GOT3 (cell line): ENCODE measurements at places on chromosomes 3 and 15.

DNA sequence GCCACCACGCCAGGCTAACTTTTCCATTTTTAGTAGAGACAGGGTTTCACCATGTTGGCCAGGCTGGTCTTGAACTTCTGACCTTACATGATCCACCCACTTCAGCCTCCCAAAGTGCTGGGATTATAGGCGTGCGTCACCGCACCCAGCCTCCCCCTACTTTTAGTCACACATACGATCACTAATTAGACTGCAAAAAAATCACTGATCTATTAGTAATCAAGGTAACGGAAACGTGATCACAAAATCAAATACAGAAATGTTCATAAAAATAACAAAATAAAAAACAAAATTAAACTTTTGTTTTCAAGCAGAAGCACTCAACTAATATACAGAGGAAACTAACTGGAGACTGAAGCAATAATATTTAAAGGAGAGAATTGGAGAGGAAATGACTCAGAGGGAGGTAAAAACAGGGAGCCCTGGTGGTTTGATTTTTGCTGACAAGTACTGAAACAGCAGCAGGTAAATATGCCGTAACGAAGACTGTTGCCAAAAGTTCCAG, 4.6 kb downstream of the WDR53 start:
- DNase-seq = no peak

DNA sequence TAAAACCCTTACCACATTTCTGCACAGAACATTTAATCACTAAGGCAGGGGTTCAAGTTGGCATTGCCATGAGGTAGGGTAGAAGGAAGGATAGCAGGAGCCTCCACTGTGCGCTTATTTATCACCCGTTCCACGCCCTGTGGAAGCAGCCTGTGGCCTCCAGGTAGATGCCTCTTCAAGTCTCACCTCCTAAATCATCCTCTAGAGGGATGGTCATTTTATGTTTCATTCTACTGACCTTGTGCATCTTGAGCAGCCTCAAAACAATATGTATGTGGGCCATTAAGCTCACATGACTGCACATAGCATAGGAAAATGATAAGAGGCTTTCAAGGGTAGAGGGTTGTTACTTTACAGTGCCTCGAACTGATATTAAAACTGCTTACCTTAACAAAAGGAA, 546.2 kb downstream of the GRM7 start:
- DNase-seq = no peak

- no peak for DNase-seq
These were observed 30.0 kb downstream of the CCNL1 start for GRCh38 chr3:157129803-157130466.

DNA sequence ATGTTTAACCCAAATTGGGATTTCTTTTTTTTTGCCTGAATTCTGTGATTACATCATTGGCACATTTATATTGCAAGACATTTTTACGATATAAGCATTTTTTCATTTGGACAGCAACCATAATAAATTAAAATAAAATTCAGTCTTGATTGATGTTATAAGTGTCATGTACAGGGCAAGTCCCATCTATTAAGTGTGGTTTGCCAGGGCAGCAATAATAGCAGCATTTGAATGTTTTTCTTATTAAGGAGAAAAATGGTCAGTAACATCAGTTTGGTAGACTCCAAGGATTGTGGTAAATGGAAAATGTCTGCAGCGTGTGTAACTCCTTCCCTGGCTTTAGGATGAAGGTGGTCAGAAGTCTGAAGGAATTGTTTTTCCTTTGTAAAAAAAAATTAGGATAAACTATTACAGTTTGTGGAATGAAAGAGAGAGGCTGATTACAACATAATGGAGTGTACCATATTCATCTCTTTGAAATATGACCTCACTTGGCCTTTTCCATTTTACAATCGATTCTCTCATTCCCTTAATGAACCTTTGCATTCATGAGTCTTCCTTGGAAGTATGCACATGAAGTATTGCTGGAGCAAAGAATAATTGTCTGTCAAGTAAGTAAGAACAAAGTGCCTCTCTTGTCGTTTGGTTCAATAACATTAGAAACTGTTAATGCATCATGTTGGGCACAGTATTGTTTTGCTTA, 405.4 kb upstream of the THRB start:
- DNase-seq = no peak

DNA sequence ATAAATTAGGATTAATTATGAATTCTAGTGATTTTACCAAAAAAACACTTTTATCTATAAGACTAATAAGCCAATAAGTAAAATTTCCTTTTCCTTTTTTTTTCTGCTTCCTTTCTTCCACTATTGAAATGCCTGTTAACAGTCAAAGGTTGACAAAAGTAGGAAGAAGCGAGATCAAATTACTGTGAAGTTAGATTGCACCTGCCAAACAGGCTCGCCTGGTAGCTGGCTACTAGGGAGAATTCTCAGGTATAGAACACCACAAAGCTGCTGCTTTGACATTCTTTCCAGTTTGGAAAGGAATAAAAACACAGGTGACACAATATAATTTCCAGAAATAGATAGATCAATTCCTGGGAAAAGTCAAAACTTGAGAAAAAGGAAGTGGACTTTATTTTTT, 749.0 kb downstream of the NSUN3 start:
- no peak for DNase-seq

DNA sequence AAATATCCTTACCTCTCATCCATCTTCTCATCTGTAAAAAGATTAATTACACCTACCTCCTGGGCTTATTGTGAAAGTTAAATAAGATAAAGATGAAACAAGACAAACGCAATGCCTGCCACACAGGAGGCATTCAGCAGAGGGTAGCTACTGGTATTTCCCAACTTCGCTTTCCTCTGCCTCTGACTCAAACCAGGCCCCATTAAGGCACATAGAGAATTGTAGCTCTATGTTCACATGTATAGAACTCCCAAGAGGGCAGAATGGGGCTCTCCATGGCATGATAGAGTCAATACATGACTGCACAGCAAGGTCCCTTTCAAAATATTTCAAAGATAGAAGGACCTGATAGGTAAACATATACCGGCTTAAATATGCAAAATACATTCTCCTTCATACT, 1.4 kb downstream of the LYSMD2 start:
- no peak for DNase-seq

DNA sequence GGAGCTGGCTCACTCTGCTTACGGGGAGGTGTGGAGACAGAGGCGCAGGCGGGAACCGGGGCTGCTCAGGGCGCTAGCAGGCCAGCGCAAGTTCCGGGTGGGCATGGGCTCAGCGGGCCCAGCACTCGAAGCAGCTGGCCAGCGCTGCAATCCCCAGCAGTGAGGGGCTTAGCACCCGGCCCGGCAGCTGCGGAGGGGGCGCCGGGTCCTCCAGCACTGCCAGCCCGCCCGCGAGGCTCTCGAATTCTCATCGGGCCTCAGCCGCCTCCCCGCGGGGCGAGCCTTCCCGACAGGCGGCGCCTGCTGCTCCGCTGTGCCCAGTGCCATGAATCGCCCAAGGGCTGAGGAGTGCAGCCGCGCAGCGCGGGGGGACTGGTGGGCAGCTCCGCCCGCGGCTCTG, 78.6 kb upstream of the MITF start:
- DNase-seq = no peak

- no peak for DNase-seq
These were observed 116.8 kb downstream of the CHST2 start for GRCh38 chr3:143236226-143236964.

GRCh38 chr3:109122690-109123089, 4.8 kb upstream of the MORC1 start:
- no peak for DNase-seq

DNA sequence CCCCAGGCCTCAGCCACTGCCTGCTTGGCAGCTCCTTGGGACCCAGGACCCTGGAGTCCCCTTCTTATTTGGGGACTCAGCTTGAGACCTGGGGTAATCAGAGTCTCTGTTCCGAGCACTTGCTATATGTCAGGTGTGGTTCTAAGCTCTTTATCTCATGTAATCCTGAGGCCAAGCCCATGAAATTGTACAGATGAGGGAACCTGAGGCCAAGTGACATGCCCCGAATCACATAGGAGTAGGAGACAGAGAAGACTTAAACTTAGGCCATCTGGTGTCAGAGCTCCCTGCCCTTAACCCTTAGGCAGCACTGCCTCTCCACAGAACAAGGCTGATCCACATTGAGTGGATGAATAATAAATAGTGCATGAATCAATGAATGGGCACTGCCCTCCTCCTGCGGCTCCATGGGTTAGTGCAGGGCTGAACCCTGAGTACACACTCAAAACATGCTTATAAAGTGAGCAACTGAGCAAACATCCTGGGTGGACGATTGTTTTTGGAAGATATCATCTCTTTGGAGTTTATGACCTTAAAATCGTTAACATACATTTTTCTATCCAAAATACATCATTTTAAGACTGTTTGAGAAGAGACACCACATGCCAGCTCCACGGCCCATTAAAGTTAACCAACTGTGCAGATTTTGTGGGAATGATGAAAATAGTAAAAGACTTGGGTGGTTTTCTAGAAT, 33.2 kb upstream of the IQSEC1 start:
- DNase-seq = no peak

DNA sequence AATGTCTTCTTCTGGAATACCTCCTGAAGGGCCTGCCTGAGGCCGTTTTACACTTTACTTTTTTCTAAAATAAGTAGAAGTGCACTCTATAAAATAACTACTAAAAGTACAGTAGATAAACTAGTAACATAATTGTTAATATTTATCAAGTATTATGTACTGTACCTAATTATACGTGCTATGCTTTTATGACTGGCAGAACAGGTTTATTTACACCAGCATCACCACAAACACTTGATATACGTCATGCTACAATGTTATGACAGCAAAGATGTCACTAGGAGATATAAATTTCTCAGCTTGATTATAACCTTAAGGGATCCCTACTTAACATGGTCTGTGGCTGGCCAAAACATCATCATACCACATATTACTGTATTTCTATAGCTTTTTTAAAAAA, 29.4 kb downstream of the DLG1 start:
- DNase-seq = no peak

GRCh38 chr3:20140881-20141280, 45.1 kb downstream of the SGO1 start:
- no peak for DNase-seq

DNA sequence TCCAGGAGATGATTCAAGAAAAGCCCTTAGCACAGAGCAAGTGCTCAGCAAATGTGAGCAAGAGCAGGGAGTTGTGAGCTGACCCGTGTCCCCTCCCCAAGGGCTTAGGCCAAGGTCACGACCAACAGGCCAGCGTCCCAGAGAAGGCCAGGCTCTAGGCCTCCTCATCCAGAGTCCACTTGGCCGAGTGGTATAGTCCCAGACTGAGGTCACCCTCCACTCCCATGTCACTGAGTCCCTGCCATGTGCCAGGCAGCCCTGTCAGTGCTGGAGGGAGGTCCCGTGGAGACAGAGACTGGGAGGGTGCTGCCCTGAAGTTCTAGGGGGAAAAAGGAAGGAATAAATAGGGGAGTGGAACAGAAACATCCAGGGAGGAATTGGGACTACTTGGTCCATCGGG, 44.0 kb downstream of the TPRA1 start:
- no peak for DNase-seq

- no peak for DNase-seq
These were observed 33.7 kb downstream of the ADCY5 start for GRCh38 chr3:123414973-123415775.

DNA sequence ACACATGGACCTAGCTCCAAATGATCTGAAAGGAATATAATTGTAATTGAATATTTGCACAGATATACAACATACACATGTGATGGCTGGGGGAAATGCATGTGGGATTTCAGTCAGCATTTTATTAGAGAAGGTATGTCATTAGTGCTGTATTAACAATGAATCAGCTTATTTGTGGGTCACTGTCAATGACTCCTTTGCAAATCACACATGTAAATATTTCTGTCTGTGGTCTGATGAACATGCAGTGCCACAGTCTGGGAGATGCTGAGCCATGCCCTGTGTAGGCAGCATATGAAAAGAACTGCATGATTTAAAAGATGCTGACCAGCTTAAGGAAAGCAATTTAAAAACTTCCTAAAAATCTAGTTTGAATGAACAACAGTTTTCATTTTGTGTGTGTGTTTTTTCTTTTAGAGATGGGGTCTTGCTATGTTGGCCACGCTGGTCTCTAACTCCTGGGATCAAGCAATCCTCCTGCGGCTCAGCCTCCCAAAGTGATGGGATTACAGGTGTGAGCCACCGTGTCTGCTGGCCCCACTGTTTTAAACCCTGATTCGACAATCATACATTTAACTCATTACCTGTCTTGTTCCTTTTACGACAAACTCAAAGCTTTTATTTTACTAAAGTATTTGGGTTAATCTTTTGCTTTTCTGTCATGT, 803 bp upstream of the B3GNT5 start:
- no peak for DNase-seq

GRCh38 chr3:172550347-172550943, 27.2 kb upstream of the TNFSF10 start:
- DNase-seq = peak; percentile 44

GRCh38 chr3:149585401-149585726, 72.5 kb downstream of the WWTR1 start:
- DNase-seq = no peak

- no peak for DNase-seq
These were observed 71.7 kb downstream of the FGF12 start for GRCh38 chr3:192655628-192656027.

GRCh38 chr3:167787440-167787839, 51.9 kb downstream of the SERPINI1 start:
- DNase-seq = no peak
